Frontal cortex (tissue), 4 donors: ENCODE measurements at places on chromosomes 1 and 21.

DNA sequence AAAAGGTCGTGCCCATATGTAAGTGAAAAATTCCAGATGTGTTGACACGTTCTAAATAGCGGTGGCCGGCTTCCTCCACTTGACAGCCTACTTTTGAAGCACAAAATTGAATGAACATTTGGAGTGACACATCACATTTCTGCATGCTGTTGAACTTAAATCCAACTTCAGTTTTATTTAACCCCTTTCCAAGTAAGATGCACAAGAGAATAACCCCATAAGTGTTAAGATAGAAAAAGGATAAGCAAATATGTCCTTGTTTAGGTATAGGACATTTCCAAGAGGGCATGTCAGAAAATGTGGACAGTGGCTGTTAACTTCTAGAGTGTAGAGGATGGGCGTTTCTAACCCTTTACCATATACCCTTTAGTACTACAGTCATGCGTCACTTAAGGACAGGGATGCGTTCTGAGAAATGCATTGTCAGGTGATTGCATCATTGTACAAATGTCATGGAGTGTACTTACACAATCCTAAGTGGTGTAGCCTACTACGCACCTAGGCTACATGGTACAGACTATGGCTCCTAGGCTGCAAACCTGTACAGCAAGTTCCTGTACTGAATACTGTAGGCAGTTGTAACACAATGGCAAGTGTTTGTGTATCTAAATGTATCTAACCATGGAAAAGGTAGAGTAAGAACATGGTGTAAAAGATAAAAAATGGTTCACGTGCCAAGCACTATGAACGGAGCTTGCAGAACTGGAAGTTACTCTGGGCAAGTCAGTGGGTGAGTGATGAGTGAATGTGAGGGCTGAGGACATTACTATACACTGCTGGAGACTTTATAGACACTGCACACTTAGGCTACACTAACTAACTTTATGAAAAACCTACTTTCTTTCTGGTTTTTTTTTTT, 9.3 kb upstream of the FAM89A start:
- no peak for DNase-seq

DNA sequence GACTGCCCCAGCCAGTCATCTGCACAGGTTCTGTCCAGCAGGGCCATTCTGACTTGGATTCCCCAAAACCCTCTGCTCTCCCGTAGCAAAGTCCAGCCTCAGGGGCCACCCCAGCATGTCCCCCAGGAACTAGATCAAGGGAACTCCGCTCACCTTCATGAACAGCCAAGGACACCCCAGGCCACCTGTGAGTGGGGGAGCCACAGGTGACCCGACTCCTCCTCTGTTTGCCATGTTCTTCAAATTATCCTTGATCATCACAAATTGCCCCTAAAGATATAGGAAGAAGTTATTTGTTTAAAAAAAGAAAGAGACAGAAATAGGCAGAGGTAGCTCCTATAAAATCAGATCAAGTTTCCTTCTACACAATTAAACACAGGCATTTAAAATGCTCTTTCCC, 475.0 kb downstream of the MATN1 start:
- DNase-seq = no peak

- no peak for DNase-seq
Measured at GRCh38 chr21:44533121-44533890, 6.7 kb downstream of the KRTAP10-1 start.

GRCh38 chr1:100769906-100770646, 50.5 kb downstream of the VCAM1 start:
- DNase-seq = no peak

- no peak for DNase-seq
Measured at GRCh38 chr1:104463126-104463697, 713.5 kb downstream of the AMY1C start.

DNA sequence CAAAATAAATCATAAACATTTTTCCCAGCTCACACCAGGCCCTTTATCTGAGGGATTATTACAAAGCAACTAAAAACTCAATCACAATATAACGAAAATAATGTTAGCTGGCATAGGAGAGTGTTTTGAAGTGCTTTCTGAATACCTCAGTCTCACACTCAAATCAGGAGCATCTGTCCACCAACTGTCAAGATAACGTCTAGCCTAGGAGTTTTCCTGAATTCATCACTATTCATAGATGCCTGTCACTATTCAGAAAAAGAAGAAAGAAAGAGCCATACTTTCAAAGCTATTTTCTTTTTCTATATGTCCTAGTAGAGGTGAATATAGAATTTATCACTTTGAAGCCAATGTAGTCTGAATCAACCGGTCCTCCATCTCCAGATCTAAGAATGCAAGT, 127.0 kb downstream of the AKT3 start:
- no peak for DNase-seq

GRCh38 chr1:43444836-43445235, 8.9 kb downstream of the HYI start:
- DNase-seq = no peak

DNA sequence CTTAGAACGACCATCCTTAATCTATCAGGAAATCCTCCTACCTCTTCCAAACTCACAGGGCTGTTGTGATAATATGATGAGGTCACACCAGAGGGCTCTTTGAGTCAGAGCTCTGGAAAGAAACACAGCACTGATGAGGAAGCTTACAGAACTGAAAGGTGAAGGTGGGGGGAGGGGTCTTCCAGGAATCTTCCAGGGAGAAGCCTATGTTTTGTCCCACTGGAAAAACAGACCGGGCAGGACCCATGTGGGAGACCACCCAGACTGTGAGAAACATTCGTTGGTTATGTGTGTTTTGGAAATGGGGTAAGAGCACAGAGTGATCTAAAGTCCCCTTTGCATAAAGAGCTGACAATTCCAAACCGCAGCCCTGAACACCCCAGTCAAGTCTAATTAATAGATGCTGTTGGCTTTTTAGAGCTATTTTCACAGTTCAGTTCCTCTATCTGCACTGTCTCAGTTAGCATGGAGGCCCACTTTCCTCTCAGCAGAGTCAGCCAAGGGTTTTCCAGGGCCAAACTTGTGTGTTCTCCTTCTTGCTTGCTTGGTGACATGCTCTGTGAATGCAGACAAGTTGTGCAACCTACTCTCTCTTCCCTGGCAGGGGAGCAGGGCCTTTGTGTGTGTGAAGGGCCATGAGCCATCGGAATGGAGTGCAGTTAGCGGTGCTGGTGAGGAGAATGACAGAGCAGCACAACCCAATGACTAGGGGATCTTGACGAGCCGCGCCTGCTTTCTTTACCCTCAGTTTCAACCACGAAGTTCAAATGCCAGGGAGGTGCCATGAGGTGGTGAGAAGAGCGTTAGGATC, 12.3 kb downstream of the PHLDA3 start:
- no peak for DNase-seq

- no peak for DNase-seq
Measured at GRCh38 chr1:88976235-88976634, 16.2 kb downstream of the KYAT3 start.

GRCh38 chr21:21730512-21730911, 732.3 kb downstream of the NCAM2 start:
- DNase-seq = no peak

- DNase-seq = no peak
Measured at GRCh38 chr1:33030575-33030974, 6.1 kb downstream of the AK2 start.

GRCh38 chr21:18041012-18041411, 203.6 kb upstream of the CHODL start:
- DNase-seq = no peak

DNA sequence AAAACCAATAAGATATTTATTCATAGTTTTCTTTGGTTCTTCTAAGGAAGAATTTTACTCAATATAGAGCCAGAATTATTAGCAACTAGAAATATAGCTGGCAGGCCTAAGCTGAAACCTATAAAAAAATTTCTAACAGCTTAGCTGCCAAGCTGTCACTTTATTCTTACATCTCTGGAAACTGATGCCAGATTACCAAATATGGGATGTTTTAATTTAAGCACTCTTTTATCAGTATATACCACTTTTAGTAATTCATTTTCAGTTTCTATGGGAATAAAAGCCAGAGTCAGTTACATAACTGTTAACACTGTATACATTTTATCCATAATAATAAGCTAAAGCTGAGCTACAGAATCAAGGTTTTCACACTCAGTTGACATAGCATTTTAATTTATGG, 68.7 kb upstream of the MPC2 start:
- no peak for DNase-seq

- no peak for DNase-seq
Measured at GRCh38 chr1:12208271-12208670, 21.6 kb upstream of the VPS13D start.

DNA sequence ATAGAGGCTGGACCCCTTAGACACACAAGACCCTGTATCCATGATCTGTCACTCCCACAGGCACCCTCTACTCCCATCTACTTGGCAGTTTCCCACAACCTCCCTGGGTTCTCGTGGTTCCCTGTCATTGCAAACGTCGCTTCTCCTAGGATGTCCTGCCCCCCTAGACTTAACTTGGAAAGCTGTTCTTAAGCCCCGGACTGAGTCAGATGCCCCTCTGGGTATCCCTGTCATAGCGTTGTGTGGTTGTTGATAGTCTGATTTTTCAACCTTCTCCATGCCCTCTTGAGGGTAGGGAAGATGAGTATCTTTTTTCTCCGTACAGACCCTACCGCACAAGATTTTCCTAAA, 11.8 kb downstream of the RCC1 start:
- DNase-seq = no peak

DNA sequence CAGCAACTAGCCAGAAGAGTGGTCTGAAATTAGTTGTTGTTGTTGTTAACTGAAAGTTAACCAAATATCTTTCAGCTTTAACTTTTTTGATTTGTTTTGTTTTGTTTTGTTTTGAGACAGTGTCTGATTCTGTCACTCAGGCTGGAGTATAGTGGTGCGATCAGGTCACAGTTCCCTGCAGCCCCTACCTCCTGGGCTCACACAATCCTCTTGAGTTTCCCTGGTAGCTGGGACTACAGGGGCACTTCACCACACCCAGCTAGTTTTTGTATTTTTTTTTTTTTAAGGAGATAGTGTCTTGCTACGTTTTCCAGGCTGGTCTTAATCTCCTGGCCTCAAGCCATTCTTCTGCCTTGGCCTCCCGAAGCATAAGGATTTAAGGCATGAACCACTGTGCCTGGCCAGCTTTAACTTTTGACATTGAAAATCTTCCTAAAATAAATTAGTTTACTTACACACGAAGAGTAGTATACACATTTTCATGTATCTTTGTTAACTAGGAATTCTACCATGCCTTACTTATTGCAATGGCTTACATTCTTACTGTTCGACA, 45.0 kb downstream of the GNG12 start:
- no peak for DNase-seq

GRCh38 chr1:164611754-164612642, 53.0 kb downstream of the PBX1 start:
- no peak for DNase-seq

DNA sequence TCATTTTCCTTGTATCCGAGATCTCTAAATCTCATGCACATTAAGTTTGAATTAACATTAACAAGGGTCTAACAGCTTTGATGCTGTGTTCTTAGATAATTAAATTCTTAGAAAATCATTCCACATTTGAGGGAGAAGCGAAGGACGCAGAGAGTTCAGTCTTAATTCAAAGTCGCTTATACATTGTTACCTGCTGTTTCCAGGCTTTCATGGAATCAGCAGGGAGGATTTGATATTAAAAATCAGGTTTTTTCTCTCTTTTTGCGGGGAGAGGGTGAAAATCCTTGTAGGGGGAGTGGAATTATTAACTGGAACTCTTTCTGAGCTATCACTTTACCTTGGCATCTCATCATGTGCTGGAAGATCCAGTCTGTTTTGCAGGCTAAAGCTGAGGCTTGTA, 27.7 kb upstream of the DAB1 start:
- DNase-seq = no peak

- DNase-seq = no peak
Measured at GRCh38 chr1:61569303-61569621, 155.7 kb downstream of the TM2D1 start.
